Vagina (tissue), 2 donors: ENCODE measurements at places on chromosomes 3 and 15. TPM values are rescaled to one million over a fixed set of nuclear protein-coding genes. Genes with fewer than 3 reads are reported as not detected.

- peak overlapping the region; percentile 45 for H3K27ac ChIP-seq
- peak overlapping the region; percentile 65 for H3K4me3 ChIP-seq
- H3K4me1 ChIP-seq, result peaks cover 13% of the 10 kb centered on the region
- no peak for DNase-seq
- no peaks in the 10 kb centered on the region for H3K27me3 ChIP-seq
- H3K36me3 ChIP-seq, result no peaks in the 10 kb centered on the region
Observed at GRCh38 chr15:80403712-80404056, 498 bp upstream of the ARNT2 start.

GRCh38 chr15:57640930-57641682 is 49.4 kb downstream of the MYZAP start:
- H3K27ac ChIP-seq, result no peak overlapping the region
- no peak for DNase-seq
- peaks cover 17% of the 10 kb centered on the region for H3K36me3 ChIP-seq
- H3K27me3 ChIP-seq, result no peaks in the 10 kb centered on the region
- H3K4me3 ChIP-seq, result no peak overlapping the region
- H3K4me1 ChIP-seq, result no peaks in the 10 kb centered on the region

DNA sequence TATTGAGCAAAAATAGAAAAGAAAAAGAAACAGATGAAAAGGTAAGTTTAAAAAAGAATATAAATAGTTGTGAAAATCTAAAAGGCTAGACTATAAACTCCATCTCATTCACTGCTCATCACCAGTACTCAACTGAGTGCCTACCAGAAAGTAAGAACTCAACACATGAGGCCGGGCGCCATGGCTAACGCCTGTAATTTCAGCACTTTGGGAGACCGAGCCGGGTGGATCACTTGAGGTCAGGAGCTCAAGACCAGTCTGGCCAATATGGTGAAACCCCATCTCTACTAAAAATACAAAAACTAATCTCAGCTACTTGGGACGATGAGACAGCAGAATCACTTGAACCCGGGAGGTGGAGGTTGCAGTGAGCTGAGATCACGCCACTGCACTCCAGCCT is 19.3 kb downstream of the LSAMP start:
- no peak overlapping the region for H3K4me3 ChIP-seq
- no peaks in the 10 kb centered on the region for H3K27me3 ChIP-seq
- H3K36me3 ChIP-seq, result no peaks in the 10 kb centered on the region
- DNase-seq, result no peak
- H3K4me1 ChIP-seq, result no peaks in the 10 kb centered on the region

- DNase-seq, result no peak
- H3K4me1 ChIP-seq, result no peaks in the 10 kb centered on the region
- H3K4me3 ChIP-seq, result no peak overlapping the region
- no peaks in the 10 kb centered on the region for H3K27me3 ChIP-seq
Observed at GRCh38 chr3:173529062-173529711, 131.6 kb downstream of the NLGN1 start.

DNA sequence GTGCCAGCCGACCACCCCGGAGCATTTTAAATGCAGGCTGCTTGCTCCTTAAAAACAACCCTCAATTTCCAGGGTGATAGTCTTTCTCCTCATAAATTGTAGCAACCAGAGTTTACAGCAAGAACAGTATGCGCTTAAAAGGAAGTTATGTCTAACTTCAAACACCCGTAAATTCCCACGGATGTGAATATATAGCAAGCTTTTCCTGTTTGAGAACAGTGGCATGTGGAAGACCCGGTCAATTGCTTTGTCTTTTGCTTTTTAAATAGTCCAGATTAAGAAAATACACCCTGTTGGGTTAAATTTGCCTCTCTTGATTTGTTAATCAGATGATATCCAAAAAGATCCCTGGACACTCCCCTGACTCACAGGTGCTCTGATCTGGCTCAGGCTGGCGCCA is 20.8 kb downstream of the MRPS25 start:
- H3K27ac ChIP-seq, result no peak overlapping the region
- H3K27me3 ChIP-seq, result no peaks in the 10 kb centered on the region
- H3K36me3 ChIP-seq, result no peaks in the 10 kb centered on the region
- no peak overlapping the region for H3K4me3 ChIP-seq

DNA sequence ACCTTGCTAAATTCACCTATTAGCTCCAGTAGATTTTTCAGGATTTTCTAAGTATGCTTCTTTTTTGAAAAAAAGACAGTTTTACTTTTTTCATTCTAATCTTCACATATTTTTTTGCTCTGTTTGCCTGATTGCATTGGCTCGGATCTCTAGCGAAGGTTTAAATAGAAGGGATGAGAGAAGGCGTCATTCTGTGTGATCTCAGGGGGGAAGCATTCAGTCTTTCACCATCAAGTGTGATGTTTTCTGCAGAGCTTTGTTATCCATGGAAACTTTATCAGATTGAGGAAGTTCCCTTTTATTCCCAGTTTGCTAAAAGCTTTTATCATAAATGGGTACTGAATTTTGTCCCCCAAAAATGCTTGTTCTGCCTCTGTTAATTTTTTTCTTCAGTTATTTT is 120.3 kb downstream of the LRRK1 start:
- no peak for DNase-seq
- H3K4me1 ChIP-seq, result peaks cover 3% of the 10 kb centered on the region
- no peaks in the 10 kb centered on the region for H3K27me3 ChIP-seq
- H3K4me3 ChIP-seq, result no peak overlapping the region

- H3K36me3 ChIP-seq, result no peaks in the 10 kb centered on the region
- no peak for DNase-seq
- no peak overlapping the region for H3K4me3 ChIP-seq
- H3K4me1 ChIP-seq, result peaks cover 20% of the 10 kb centered on the region
- no peaks in the 10 kb centered on the region for H3K27me3 ChIP-seq
- H3K27ac ChIP-seq, result no peak overlapping the region
Observed at GRCh38 chr3:69871868-69872267, 127.7 kb upstream of the SAMMSON start.

GRCh38 chr3:48555231-48555948 is 1.2 kb downstream of the PFKFB4 start:
- H3K36me3 ChIP-seq, result no peaks in the 10 kb centered on the region
- no peak for DNase-seq
- H3K4me1 ChIP-seq, result peaks cover 41% of the 10 kb centered on the region

- peak; percentile 84 for DNase-seq
- H3K4me1 ChIP-seq, result peaks cover 61% of the 10 kb centered on the region
- no peaks in the 10 kb centered on the region for H3K27me3 ChIP-seq
- no peak overlapping the region for H3K4me3 ChIP-seq
Observed at GRCh38 chr15:68815598-68815997, 5.1 kb downstream of the ANP32A start.

- H3K27me3 ChIP-seq, result no peaks in the 10 kb centered on the region
- H3K4me1 ChIP-seq, result no peaks in the 10 kb centered on the region
- no peak for DNase-seq
- H3K4me3 ChIP-seq, result peak overlapping the region; percentile 38
- H3K36me3 ChIP-seq, result no peaks in the 10 kb centered on the region
- peak overlapping the region; percentile 68 for H3K27ac ChIP-seq
Observed at GRCh38 chr15:96889734-96890480, 559.4 kb downstream of the NR2F2 start.

DNA sequence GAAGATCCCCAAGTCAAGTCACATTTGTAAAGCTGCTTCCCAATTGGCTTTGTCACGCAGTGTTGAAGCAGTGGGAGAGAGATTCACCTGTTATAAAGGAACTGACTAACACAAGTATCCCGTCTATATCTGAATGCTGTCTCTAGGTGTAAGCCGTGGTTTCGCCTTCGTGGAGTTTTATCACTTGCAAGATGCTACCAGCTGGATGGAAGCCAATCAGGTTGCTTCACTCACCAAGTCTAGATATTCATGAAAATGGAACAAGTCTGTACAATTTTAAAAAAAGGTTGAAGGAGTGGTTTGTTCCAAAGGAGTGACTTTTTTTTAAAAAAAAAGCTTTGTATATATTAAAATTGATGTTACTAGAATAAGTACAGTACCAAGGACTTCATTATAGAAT is 11.7 kb downstream of the RBM5 start:
- DNase-seq, result no peak
- H3K27me3 ChIP-seq, result no peaks in the 10 kb centered on the region
- H3K36me3 ChIP-seq, result peaks cover 93% of the 10 kb centered on the region
- peaks cover under 1% of the 10 kb centered on the region for H3K4me1 ChIP-seq

GRCh38 chr15:85003593-85004312 is 22.1 kb downstream of the PDE8A start:
- H3K27me3 ChIP-seq, result no peaks in the 10 kb centered on the region
- no peak for DNase-seq

- no peak overlapping the region for H3K27ac ChIP-seq
- H3K27me3 ChIP-seq, result no peaks in the 10 kb centered on the region
- no peaks in the 10 kb centered on the region for H3K36me3 ChIP-seq
- no peak overlapping the region for H3K4me3 ChIP-seq
- H3K4me1 ChIP-seq, result no peaks in the 10 kb centered on the region
Observed at GRCh38 chr15:79523266-79523665, 91.1 kb downstream of the MINAR1 start.

DNA sequence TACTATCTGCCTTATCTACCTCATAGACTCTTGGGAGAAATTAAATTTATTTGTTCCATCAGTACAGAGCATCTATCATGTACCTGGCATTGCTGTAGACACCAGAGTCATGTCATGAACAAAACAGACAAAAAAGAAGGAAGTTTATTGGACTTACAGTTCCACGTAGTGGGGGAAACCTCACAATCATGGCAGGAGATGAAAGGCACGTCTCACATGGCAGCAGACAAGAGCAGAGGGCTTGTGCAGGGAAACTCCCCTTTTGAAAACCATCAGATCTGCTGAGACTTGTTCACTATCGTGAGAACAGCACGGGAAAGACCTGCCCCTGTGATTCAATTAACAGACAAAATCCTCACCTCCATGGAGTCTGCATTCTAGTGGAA is 25.6 kb upstream of the ACAP2 start:
- H3K4me3 ChIP-seq, result no peak overlapping the region
- H3K36me3 ChIP-seq, result no peaks in the 10 kb centered on the region
- H3K27ac ChIP-seq, result no peak overlapping the region
- no peak for DNase-seq
- no peaks in the 10 kb centered on the region for H3K4me1 ChIP-seq
- H3K27me3 ChIP-seq, result no peaks in the 10 kb centered on the region

- no peaks in the 10 kb centered on the region for H3K36me3 ChIP-seq
- no peaks in the 10 kb centered on the region for H3K4me1 ChIP-seq
- peak; percentile 95 for DNase-seq
- H3K27ac ChIP-seq, result no peak overlapping the region
Observed at GRCh38 chr15:25181293-25182097, 226.7 kb downstream of the SNRPN start.

GRCh38 chr15:67161881-67162280 is 92.6 kb downstream of the AAGAB start:
- no peak overlapping the region for H3K27ac ChIP-seq
- no peaks in the 10 kb centered on the region for H3K36me3 ChIP-seq
- no peaks in the 10 kb centered on the region for H3K27me3 ChIP-seq
- DNase-seq, result no peak

- no peak for DNase-seq
- H3K27ac ChIP-seq, result no peak overlapping the region
Observed at GRCh38 chr15:77530576-77530975, 102.1 kb downstream of the LINGO1 start.

GRCh38 chr15:70356919-70357318 is 259.2 kb upstream of the TLE3 start:
- no peaks in the 10 kb centered on the region for H3K27me3 ChIP-seq
- no peak overlapping the region for H3K27ac ChIP-seq

Gene SACM1L
- 32.7 TPM for total RNA-seq

Gene NAALADL2
- 12.5 TPM for total RNA-seq

Gene SAMMSON
- not detected for total RNA-seq

Gene MED12L
- total RNA-seq, result 1.7 TPM

Gene DNAH1
- total RNA-seq, result 12.3 TPM

Gene KCNH8
- total RNA-seq, result 2.0 TPM

Gene IL20RB
- 67.3 TPM for total RNA-seq

Gene DNAJA4
- 26.5 TPM for total RNA-seq

Gene PRC1
- total RNA-seq, result 29.7 TPM

Gene SCAANT1
- not detected for total RNA-seq

Gene ARPP21
- total RNA-seq, result not detected

Gene STRIT1
- not detected for total RNA-seq

Gene LYZL4
- total RNA-seq, result not detected

Gene KNG1
- total RNA-seq, result not detected

Gene TEX55
- not detected for total RNA-seq

Gene WDR72
- not detected for total RNA-seq

Gene DUOX2
- total RNA-seq, result 20.6 TPM
